Central memory CD4-positive, alpha-beta T cell (primary cell): ENCODE measurements at places on chromosomes 7 and 10.

- DNase-seq, result no peak
Observed at GRCh38 chr10:84008878-84009277, 130.4 kb upstream of the GHITM start.

GRCh38 chr10:125880719-125881118, 373 bp downstream of the DHX32 start:
- no peak for DNase-seq

GRCh38 chr7:51354897-51355296, 38.3 kb upstream of the COBL start:
- no peak for DNase-seq

GRCh38 chr10:70928140-70928539, 39.8 kb upstream of the PCBD1 start:
- DNase-seq, result no peak

GRCh38 chr10:121312587-121312986, 285.7 kb downstream of the FGFR2 start:
- DNase-seq, result no peak

GRCh38 chr7:8499128-8499527, 65.7 kb downstream of the NXPH1 start:
- DNase-seq, result no peak

GRCh38 chr7:23373151-23374004, 74.2 kb downstream of the MALSU1 start:
- peak; percentile 19 for DNase-seq

GRCh38 chr10:16529853-16530252, 8.2 kb upstream of the C1QL3 start:
- DNase-seq, result no peak

DNA sequence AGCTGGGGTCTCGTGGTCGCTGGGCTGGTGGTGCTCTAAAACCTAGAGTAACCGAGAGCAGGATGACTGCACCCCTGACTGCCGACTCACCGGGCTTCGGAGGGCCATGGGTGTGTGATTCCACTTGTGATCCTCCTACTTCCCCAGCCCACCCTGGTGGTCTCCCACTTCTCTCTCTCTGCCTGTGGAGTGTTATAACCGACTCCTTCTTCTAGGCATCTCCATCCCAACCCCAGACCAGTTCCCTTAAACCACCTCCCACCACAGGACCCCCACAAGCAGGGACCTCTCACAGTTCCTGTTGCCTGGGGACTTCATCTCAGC, 52.4 kb downstream of the IKZF1 start:
- DNase-seq, result no peak

DNA sequence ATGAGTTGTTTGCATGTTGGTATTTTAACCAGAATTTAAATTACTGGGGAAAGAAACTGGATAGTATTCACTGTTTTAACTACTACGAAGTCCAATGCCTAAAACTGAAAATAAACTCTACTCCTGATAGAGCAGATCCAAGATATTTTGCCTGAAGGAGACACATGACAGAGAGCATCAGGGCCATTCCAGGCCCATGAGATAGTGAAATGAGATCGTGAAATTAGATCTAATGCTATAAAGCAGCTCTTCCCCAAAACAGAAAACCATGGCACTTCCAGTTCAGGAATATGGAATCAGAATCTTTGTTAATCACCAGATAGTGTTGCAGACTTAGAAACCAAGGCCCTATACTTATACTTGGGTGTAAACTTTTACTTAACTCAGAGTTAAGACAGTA, 124.3 kb upstream of the CACNA2D1 start:
- DNase-seq, result no peak

DNA sequence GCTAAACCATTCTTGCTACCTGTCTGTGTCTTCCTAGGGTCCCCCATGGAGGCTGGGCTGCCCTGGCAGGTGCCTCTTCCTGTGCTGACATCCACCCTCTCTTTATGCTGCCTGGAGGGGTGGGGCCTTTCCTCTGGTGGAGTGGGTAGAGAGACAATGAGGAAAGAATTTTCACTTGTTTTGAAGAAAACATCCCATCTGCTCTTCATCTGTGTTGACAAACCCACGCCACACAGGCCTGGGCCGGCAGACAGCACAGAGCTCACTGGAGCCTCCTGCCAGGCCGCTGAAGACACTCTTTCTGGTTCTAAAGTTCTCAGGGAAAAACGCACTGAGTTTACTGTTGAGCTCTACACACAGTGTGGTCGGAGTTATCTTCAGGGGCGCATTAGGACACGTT, 328.2 kb downstream of the GLRX3 start:
- DNase-seq, result no peak

DNA sequence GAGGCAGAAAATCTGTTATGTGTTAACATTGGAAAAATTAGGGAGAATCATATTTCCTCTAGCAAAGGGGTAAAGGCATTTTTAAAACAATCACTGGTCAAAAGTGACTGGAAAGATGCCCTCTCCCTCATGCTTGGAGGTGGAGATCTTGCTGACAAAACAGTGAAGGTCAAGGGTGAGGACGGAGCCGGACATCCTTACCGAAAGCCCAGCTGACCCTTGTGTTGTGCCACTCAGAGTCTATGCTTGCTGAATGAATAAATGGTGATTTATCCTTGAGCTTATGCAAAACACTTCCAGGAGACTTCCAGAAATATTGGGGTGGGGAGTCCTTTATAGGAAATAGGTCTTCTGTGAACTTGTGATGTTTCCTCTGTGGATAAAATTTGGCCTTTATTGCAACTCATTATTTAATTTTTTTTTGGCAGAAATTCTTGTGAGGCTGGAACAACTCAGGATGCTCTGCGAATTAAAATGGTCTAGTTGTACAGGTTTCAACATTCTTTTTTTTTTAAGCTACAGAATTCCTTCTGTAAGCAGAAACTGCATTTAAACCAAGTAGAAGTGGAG, 28.3 kb upstream of the ELMO1 start:
- DNase-seq, result no peak

DNA sequence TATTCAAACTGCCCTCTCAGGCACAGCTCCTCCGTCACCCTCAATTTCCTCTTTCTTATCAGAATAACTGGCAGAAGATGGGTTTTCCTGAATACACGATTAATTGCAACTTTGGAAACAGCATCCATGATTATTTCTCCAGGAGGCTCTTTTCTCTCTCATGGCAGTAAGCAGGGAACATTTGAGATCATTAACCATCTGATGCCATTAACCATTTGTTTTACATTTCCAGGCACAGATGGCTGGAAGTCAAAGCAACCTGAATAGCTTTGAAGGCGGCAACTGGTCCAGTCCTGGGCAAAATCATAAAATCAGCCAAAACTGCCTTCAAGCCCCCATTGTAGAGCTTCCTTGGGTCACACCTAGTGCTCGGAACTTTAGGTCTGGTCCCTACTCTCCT, 289.5 kb upstream of the AOAH start:
- DNase-seq, result no peak

DNA sequence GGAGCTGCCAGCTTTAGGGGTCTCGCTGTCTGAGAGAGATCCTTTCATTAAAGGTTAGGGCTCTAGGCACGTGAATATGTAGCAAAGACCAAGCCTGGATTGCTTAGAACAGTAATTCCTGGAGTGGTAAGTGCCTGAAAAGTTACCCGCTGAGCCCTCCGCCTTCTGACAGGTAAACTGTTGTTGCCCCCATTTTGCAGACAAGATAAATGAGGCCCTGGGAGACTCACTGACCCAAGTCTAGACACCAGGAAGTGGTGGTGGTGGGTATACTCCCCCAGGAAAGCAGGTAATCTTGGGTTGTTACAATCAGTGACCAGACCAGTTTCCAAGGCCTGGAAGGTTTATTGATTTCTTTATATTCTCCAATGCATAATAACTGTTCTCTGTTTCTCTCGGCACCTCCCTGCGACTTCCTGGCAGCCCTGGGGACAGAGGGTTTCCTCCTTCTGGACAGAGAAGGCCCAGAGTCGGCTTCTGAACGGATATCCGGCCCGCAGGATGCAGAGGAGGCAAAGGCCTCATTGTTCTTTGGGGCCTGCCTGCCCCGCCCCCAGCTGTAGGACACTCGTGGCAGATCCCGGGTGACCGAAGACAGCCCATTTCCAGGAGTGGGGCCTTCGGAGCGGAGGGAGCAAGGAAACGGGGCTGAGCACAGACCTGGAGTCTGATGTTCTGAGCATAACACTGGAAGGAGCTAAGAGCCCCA, 1.3 kb upstream of the GRK5 start:
- peak; percentile 35 for DNase-seq
